Activated CD4-positive, alpha-beta T cell treated with anti-CD3 and anti-CD28 coated beads for 36 hours (primary cell): ENCODE measurements at places on chromosomes 1 and 21. TPM values are rescaled to one million over a fixed set of nuclear protein-coding genes. Genes with fewer than 3 reads are reported as not detected.

GRCh38 chr21:42062236-42063022 lies 8.7 kb upstream of the UMODL1 start:
- peaks cover 43% of the 10 kb centered on the region for H3K4me1 ChIP-seq
- peak overlapping the region; percentile 86 for H3K27ac ChIP-seq
- no peaks in the 10 kb centered on the region for H3K36me3 ChIP-seq
- H3K4me3 ChIP-seq, result peak overlapping the region; percentile 60
- H3K27me3 ChIP-seq, result no peaks in the 10 kb centered on the region

- peak overlapping the region; percentile 4 for H3K4me3 ChIP-seq
- H3K4me1 ChIP-seq, result peaks cover 41% of the 10 kb centered on the region
- H3K36me3 ChIP-seq, result peaks cover 61% of the 10 kb centered on the region
- peak overlapping the region; percentile 89 for H3K27ac ChIP-seq
- H3K27me3 ChIP-seq, result no peaks in the 10 kb centered on the region
Observed at GRCh38 chr1:165686121-165686970, 12.0 kb downstream of the ALDH9A1 start.

DNA sequence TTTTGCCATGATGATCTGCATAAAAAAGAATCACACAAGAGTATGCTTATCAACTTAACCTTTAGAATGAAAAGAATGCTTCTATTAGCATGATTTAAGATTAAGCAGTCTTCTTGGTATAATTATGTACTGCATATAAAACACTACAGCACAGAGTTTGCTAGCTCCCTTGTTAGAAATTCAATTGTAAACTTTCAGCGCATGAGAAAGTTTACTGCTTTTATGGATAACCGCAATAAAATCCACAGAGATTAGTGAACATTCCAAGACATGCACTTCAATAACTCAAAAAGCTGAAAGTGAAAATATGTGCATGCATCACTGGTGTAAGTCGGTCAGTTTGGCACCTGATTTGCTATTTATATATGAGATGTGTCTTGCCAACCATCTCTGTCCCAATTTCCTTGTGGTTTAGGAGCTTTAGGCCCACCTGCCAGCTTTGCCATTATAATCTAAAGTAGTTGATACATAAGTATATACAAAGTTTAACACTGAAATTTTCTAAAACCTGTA lies 16.9 kb downstream of the CCT8 start:
- H3K4me3 ChIP-seq, result no peak overlapping the region
- peaks cover 46% of the 10 kb centered on the region for H3K36me3 ChIP-seq
- no peaks in the 10 kb centered on the region for H3K4me1 ChIP-seq

- no peak for DNase-seq
- no peak overlapping the region for H3K27ac ChIP-seq
- no peaks in the 10 kb centered on the region for H3K36me3 ChIP-seq
- H3K4me1 ChIP-seq, result no peaks in the 10 kb centered on the region
- peaks cover 3% of the 10 kb centered on the region for H3K27me3 ChIP-seq
Observed at GRCh38 chr1:66563094-66563800, 29.3 kb downstream of the SGIP1 start.

- peaks cover 21% of the 10 kb centered on the region for H3K27me3 ChIP-seq
- DNase-seq, result no peak
- no peak overlapping the region for H3K27ac ChIP-seq
- no peaks in the 10 kb centered on the region for H3K4me1 ChIP-seq
- H3K4me3 ChIP-seq, result no peak overlapping the region
- H3K36me3 ChIP-seq, result no peaks in the 10 kb centered on the region
Observed at GRCh38 chr1:171266930-171267329, 18.6 kb downstream of the FMO1 start.

DNA sequence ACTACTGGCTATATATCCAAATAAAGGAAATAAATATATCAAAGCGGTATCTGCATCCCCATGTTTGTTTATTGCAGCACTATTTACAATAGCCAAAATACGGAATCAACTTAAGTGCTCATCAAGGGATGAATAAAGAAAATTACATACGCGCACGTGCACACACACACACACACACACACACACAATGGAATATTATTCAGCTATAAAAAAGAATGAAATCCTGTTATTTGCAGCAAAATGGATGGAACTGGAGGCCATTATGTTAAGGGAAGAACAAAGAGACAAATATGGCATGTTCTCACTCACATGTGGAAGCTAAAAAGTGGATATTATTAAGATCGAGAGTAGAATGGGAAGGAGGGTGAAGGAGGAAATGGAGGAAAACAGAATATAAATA lies 20.2 kb downstream of the COPA start:
- DNase-seq, result no peak
- no peak overlapping the region for H3K27ac ChIP-seq
- H3K27me3 ChIP-seq, result no peaks in the 10 kb centered on the region
- peaks cover 6% of the 10 kb centered on the region for H3K4me1 ChIP-seq
- H3K4me3 ChIP-seq, result no peak overlapping the region
- H3K36me3 ChIP-seq, result peaks cover 55% of the 10 kb centered on the region

DNA sequence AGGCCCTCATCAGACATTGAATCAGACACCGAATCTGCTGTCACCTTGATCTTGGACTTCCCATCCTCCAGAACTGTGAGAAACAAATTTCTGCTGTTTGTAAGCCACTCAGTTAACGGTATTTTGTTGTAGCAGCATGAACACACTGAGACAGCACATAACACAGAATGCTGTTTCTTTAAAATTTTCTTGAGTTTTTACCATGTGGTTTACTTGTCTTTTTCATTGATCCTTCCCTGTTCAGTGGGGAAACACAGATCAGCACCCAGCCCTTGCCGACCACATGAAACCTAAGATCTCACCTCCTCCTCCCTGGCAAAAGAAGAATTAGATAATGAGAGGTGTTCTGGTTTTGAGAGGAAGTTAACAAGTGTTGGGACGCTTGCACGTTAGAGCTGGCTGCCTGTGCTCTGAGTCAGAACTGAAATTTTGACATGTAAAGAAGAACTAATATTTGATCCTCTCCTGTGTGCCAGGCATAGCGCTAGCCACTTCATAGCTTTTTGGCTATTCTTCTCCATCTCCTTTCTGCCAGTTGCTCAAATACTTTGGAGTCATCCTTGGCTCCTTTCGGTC lies 179.6 kb downstream of the DHRS3 start:
- H3K4me1 ChIP-seq, result peaks cover 79% of the 10 kb centered on the region
- DNase-seq, result peak; percentile 62
- H3K27ac ChIP-seq, result peak overlapping the region; percentile 81
- H3K36me3 ChIP-seq, result peaks cover 38% of the 10 kb centered on the region
- H3K4me3 ChIP-seq, result peak overlapping the region; percentile 6

- no peaks in the 10 kb centered on the region for H3K4me1 ChIP-seq
- no peaks in the 10 kb centered on the region for H3K27me3 ChIP-seq
- H3K4me3 ChIP-seq, result no peak overlapping the region
- H3K27ac ChIP-seq, result no peak overlapping the region
- H3K36me3 ChIP-seq, result no peaks in the 10 kb centered on the region
Observed at GRCh38 chr1:47781171-47781959, 215.8 kb downstream of the TRABD2B start.

AMPD1 gene
- total RNA-seq, result 0.23 TPM

GRCh38 chr1:230280906-230281413 lies 145.2 kb downstream of the PGBD5 start:
- H3K27me3 ChIP-seq, result no peaks in the 10 kb centered on the region
- peaks cover 32% of the 10 kb centered on the region for H3K4me1 ChIP-seq
- no peak overlapping the region for H3K4me3 ChIP-seq
- DNase-seq, result peak; percentile 3
- H3K36me3 ChIP-seq, result peaks cover 18% of the 10 kb centered on the region

GRCh38 chr1:183310753-183311479 lies 107.3 kb downstream of the NMNAT2 start:
- H3K4me3 ChIP-seq, result peak overlapping the region; percentile 22
- peak; percentile 65 for DNase-seq
- H3K4me1 ChIP-seq, result peaks cover 8% of the 10 kb centered on the region

DNA sequence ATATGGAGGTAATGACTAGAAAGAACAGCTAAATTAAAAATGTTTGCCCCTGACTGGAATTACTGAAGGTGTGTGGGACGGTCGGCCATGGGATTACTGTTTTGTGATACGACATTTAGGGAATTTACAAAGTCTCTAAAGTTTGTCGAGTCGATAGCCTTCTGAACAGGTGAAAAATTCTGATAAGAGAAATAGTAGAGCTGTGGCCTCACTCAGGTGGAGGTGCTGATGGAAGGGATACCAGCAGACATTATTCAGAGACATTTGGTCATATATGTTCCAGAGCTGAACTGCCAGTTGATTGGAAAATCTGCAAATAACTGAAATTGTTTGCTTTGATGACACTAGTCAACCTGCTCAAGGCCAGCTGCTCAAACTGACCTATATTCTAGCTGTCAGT lies 71.1 kb downstream of the ADCY10 start:
- H3K27me3 ChIP-seq, result peaks cover 2% of the 10 kb centered on the region
- no peaks in the 10 kb centered on the region for H3K4me1 ChIP-seq
- no peaks in the 10 kb centered on the region for H3K36me3 ChIP-seq

SLC25A34 gene
- 0.82 TPM for total RNA-seq

GRCh38 chr1:186799689-186800054 lies 29.1 kb upstream of the PLA2G4A start:
- H3K36me3 ChIP-seq, result no peaks in the 10 kb centered on the region
- no peak overlapping the region for H3K27ac ChIP-seq
- H3K4me1 ChIP-seq, result no peaks in the 10 kb centered on the region
- H3K4me3 ChIP-seq, result no peak overlapping the region
- DNase-seq, result no peak

DNA sequence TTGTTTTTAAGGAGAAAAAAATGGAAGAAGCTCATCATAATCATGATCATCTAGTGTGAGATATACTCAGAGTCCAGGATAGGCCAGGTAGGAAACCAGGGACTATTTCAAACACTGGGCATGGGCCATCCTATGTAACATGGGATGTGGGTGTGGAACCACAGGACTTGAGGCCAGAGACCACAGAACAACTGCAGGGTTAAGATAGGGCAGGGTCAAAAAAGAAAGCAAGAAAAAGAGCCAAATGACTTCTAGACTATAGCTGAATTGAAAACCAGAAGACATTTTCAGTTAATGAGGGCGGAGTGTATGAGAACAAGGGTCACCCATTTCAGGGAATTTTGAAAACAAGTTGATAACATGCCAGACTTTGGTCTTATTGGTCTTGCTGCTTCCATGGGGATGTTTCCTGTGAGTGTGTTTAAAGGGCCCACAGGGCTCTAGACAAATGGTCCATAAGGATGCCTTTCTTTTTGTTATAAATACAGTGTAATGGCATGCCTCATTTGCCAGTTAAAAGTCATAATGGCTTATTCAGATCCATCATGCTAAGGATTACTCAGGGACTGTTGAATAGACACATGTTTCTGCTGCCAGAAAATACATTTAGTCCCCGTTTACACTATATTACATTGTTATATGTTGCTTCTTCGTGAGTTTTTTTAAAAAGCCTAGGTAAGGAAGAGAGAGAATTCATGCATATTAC lies 182.0 kb upstream of the C21orf91 start:
- no peak for DNase-seq
- no peak overlapping the region for H3K27ac ChIP-seq
- no peak overlapping the region for H3K4me3 ChIP-seq

DNA sequence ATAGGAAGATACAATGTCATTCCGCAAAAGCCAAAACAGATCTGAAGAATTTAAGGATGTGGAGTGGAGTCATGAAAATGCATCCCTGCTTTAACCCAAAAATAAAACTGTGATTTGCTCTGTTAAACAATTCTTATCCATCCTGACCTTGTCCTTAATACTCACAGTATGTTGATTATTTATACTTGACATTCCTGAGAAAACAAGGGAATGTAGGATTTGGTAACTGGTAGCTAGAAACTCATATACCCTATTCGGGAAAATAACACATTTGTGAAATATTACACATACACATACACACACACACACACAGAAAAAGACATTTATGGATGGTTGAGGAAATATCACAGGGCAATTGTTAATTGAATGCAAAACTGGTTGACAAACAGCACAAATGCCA lies 80.2 kb downstream of the FMN2 start:
- no peak overlapping the region for H3K27ac ChIP-seq
- no peak overlapping the region for H3K4me3 ChIP-seq
- no peaks in the 10 kb centered on the region for H3K4me1 ChIP-seq
- peaks cover 2% of the 10 kb centered on the region for H3K27me3 ChIP-seq
- no peak for DNase-seq
- no peaks in the 10 kb centered on the region for H3K36me3 ChIP-seq

- H3K4me1 ChIP-seq, result no peaks in the 10 kb centered on the region
- no peak overlapping the region for H3K4me3 ChIP-seq
- no peaks in the 10 kb centered on the region for H3K27me3 ChIP-seq
- no peak for DNase-seq
- H3K36me3 ChIP-seq, result no peaks in the 10 kb centered on the region
Observed at GRCh38 chr1:217253985-217254384, 376.9 kb downstream of the GPATCH2 start.

DNA sequence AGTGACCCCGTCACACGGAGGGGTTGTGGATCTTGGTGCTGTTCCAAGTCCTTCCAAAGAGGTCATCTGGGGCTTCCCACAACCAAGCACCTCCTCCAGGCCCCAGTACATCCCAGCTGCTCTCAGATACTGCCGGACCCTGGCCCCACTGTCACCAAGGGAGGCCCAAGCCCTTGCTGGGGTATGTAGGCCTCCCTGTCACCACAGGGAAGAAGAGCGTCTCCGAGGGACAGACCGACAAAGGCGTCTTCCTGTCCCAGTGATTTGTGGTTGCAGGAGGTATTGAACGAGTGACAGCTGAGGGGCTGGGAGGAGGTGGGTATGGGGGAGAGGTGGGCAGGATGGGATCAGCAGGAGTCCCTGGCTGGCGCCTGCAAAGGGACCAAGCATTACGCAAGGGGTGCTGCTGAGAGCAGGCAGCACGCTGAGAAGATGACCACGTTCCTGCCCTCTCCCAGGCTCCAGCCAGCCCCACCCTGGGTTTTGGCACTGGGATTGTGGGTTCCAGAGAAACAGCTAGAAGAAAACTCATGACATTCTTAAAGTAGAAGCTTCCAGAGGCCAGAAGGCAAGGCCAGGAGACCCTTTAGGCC lies 29.7 kb downstream of the LRP8 start:
- DNase-seq, result no peak
- H3K36me3 ChIP-seq, result peaks cover 1% of the 10 kb centered on the region
- H3K4me1 ChIP-seq, result peaks cover 27% of the 10 kb centered on the region
- no peak overlapping the region for H3K27ac ChIP-seq
- no peak overlapping the region for H3K4me3 ChIP-seq

DNA sequence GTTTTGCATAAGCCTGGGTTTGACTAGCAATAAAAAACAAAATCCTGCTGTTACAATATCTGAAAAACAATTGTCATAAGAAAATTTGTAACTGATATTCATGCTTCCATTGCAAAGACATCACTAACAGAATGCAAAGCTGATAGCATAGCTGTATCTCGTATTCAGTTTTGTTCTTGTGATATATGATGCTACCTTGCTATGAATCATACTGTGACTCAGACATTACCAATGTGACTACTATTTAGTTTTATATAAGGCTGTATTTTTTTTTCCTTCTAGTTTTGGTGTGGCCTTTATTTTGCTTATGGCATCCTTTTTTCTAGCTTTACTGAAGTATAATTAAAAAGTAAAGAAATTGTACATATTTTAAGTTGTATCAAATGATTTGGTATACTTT lies 1381.8 kb downstream of the MRPL39 start:
- no peak overlapping the region for H3K27ac ChIP-seq
- no peaks in the 10 kb centered on the region for H3K27me3 ChIP-seq
- H3K4me3 ChIP-seq, result no peak overlapping the region
- H3K4me1 ChIP-seq, result no peaks in the 10 kb centered on the region
